ENCODE measurements at places on chromosomes 2 and 18.

DNA sequence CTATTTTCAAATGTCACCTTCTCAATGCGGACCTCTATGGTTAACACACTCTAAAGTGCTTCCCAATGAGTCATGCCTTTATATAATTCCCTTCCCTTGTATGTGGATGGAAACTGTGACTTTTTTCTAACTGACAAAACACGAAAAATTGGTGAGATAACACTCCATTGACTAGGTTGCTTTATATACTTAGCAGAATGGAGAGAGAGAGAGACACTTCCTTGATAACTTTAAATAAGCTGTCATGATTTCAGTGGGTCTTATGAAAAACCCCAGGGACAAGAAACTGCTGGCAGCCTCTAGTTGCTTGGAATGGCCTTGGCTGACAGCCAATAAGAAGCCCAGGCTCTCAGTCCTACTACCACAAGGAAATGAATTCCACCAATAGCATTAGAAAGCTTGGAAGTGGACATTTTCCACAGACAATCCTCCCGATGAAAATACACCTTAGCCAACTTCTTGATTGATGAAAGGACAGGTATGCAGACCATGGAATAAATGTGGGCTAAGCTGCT is 322.2 kb downstream of the ZNF804A start:
- DNase-seq, result no peak

DNA sequence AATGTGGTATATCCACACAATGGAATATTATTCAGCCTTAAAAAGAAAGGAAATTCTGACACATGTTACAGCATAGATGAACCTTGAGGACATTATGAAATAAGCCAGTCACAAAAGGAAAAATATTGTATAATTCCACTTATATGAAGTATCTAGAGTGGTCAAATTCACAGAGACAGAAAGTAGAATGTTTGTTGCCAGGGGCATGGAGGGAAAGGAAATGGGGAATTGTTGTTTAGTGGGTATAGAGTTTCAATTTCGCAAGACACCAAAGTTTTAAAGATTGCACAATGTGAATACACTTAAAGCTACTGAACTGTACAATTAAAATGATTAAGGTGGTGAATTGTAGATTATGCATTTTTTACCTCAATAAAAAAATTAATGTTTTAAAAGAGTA is 92.9 kb downstream of the TXNL1 start:
- no peak for DNase-seq

DNA sequence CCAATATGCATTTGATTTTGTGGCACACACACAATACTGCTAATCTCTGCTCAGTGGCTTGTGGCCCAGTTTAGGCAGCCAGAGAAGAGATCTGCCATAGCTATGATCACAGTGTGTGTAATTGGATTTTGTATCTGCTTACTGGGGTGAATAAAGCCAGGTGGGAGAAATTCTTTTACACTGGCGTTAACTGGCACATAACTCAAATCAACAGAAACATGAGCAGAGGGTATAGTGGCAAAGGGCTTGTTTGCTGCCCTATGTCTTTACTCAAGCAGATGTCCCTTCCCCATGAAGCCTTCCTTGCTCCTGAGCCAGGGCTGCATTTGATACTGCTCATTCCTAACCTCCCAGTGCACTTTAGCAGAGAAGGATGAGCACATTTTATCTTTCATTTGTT is 28.5 kb downstream of the STON1 start:
- no peak for DNase-seq

GRCh38 chr2:68391869-68392268 is 26.8 kb downstream of the PLEK start:
- DNase-seq, result no peak

DNA sequence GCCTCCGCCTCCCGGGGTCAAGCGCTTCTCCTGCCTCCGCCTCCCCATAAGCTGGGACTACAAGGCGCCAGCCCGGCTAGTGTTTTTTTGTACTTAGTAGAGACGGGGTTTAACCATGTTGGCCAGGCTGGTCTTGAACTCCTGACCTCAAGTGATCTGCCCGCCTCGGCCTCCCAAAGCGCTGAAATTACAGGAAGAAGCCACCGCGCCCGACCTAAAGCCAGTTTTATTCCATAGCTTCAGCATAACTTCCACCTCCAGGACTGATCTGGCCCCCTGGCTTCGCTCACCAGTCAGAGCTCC is 783 bp upstream of the TXNL4A start:
- DNase-seq, result no peak

DNA sequence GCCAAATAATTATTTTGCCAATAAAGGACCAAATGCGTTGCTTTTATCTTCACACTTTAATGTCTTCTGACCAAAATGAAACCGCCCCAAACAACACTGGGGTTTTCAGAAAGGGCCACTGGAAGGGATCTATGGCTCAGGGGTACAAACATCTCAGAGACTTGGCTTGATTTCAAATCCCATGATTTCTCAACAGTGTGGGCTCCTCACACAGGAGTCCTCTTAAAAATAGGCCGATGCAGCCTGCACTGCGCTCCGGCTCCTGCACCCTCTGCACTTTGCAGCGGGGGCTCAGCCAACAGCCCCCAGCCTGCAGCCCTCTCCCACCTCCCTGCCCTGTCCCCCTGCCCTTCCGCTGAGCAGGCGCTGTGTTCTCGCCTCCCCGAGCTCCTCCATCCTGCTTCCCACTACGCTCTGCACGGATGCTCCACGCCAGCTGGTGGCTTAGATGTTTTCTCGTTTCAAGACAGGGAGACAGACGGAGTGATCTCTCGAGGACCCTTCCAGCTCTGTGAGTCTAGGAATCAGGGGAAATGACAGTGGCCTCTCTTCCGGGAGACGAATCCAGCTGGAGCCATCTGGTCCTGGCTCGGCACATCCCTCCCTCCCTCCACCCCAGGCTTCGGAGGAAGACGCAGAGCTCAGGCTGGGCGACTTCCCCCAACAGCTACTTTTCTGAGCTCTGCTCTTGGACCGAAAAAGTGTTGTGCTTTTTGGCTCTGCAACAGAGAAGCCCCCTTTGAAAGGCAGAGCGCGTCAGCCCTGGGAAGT is 71.4 kb downstream of the KCNF1 start:
- no peak for DNase-seq

- DNase-seq, result peak; percentile 23
These were observed 42.7 kb downstream of the EPHA4 start for GRCh38 chr2:221529177-221529942.

GRCh38 chr18:48877941-48878340 is 72.8 kb downstream of the SMAD7 start:
- DNase-seq, result no peak

- DNase-seq, result no peak
These were observed 90.4 kb downstream of the PTRHD1 start for GRCh38 chr2:24702800-24703199.

GRCh38 chr2:126879348-126880298 is 19.1 kb upstream of the TEX51 start:
- DNase-seq, result no peak

GRCh38 chr18:74546751-74547530 is 12.6 kb downstream of the CNDP1 start:
- DNase-seq, result no peak

DNA sequence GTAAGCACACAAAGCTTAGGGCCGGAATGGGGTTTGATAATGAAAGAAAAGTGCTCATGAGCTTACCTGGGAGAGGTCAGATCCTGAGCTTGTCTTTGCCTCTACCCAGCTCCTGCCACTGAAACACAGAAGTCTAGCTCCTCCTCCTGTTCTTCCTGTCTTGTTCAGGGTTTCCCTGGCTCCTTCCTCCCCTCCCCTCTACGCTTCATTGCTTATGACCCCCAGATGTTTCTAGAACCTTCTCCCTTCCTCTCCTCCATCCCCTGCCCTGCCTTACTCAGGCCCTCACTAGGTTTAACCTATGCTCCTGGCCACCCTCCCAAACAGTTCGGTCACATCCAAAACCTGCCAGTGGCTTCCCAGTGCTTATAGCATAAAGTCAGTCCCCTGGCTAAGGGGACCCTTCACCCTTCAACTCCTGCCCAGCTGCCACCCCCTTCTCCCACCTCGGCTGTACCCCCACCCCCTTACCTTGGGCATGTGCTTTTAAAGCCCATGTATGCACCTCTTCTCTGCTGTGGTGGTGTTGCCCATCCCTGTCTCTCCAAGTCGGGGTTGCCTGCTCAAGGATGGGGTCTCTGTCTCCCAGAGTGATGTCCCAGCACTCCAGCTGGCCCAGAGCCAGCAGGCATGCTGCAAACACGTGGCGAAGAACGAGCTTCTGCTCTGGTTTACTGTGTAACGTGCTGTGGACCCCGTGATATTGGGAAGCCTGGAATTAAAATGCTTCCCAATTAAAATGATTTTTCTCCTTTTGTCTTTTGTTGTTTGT is 233.6 kb downstream of the TPGS2 start:
- DNase-seq, result no peak

DNA sequence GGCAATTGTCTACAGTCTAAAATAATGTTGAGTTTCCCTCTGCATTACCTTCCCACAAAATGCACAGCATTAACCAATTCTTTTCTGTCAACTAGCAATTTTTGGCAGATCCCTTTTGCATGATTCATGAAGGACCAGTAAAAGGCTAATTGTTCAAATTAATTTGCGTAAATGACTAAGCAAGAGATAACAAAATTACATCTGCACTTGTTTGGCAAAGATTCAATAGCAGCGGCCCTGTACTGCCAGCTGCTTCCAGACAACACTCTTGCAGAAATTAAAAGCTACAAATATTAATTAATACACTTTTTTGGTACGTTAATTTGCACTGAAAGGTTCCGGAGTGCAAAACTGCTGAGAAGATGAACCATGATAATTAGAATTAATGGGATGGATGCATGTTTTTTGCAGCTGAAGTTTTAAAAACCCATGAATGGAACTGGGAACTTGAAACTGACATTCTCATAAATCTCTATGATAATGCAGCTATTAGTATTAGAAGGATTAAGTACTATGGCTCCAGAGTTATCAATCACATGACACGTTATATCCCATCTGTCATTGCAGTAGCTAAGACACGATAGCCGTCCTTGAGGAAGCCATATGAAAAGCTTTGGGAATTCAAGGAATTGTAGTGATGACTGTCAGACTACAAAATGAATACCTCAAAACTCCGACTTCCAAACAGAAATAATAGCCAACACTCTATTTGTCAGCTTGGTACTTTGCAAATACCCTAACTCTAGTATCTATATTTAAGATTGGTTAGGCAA is 1268.3 kb upstream of the ACVR2A start:
- no peak for DNase-seq

DNA sequence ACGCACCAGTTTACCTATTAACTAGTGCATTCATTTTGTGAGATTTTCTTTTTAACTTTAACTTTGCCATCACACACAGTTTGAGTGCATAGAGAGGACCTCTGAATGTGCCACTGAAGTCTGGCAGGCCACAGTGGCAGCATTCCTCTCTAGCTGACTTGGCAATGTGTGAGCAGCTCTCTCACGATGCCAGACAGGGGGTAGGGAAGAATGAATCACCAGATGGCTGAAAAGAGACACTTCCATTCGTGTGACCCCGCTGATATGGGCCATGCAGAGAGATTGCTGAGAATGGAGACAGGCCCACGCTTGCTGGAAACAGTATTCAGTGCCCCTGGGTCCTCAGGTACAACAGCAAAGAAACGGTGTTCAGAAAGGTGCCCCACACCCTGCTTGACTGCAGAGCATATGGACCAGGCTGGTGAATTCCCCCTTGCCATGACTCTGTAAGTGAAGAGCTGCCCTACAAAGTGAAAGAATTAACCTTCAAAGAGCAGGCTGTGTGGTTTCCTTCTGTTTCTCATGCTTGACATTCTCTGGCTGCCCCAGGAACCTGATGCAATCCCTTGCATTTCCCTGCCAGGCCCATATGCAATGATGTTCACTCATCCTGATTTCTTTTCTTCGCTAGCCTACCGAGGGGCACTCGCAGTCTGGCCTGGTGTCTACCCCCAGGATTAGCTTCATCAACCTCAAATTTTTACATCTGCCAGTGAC is 236.1 kb downstream of the CDH20 start:
- DNase-seq, result no peak

All from CD4-positive, alpha-beta T cell treated with Interleukin-15 for 4 hours (primary cell).